ENCODE measurements at places on chromosomes 2 and 18.
A peak's percentile ranks its signal among the peaks of the same experiment; 100 is the strongest.

GRCh38 chr2:229713371-229714079 is 830 bp downstream of the DNER start:
- no peak for DNase-seq

GRCh38 chr2:120926463-120927264 is 191.0 kb downstream of the GLI2 start:
- no peak for DNase-seq

DNA sequence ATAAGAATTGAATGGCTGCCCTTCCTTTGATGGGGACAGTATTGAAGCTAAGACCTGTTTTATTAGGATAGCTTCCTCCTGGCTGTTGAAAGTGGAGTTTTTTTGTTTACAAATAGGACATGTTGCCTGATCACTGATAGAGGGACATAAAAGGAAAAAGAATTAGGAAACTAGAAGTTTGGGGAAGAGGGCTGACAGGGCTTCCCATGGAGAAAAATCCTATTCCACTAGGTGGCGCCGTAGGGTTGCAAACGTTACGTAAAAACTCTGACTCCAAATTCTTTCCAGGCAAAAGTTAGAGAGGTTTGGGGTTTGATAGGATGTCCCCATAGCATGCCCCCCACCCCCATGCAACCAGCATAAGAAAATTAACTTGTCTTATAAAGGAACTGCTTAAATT is 11.1 kb upstream of the RBFA start:
- no peak for DNase-seq

- no peak for DNase-seq
Observed at GRCh38 chr2:240663546-240664190, 19.0 kb downstream of the AQP12B start.

DNA sequence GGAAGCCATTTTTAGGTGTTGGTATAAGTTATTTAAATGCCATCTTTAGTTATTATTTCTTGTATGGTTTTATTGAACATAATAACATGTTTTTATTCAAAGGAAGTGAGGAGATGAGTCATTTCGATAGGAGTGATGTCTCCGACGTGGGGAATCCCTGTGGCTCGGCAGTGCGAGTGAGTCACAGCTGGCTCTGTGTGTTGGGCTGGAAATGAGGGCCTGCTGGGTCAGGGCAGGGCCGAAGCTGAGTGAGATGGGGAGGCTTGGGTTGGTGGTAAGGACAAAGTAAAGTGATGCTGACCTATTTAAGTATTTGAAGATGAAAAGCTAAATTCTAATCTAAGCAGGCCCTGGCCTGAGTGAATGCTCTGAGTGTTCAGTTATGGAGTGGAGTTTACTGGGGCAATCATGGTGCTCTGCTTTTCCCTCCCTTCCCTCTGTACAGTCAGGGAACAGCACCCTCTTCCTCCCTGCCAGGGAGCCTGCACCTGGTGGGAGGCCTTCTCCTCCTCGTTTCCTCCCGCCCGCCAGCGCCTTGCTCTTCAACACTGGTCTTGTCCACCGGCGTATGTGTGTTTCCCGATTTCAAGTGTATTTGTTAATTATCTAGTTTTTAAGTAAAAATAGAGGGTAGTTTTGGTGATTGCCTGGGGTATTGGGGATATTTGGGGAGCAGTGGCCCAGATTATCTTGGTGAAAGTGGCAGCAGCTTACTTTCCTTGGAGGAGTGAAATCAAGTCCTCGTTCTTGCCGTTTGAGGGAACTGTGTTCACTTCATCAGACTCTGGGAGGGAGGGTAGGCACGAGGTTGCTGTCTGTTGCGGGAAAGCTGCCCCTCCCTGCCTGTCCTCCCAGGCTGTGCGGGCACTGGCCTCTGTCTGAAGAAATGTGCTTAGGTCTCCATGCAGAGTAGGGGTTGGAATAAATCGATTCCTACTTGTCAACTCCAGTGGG is 157.0 kb downstream of the LDLRAD4 start:
- DNase-seq = peak; percentile 41

DNA sequence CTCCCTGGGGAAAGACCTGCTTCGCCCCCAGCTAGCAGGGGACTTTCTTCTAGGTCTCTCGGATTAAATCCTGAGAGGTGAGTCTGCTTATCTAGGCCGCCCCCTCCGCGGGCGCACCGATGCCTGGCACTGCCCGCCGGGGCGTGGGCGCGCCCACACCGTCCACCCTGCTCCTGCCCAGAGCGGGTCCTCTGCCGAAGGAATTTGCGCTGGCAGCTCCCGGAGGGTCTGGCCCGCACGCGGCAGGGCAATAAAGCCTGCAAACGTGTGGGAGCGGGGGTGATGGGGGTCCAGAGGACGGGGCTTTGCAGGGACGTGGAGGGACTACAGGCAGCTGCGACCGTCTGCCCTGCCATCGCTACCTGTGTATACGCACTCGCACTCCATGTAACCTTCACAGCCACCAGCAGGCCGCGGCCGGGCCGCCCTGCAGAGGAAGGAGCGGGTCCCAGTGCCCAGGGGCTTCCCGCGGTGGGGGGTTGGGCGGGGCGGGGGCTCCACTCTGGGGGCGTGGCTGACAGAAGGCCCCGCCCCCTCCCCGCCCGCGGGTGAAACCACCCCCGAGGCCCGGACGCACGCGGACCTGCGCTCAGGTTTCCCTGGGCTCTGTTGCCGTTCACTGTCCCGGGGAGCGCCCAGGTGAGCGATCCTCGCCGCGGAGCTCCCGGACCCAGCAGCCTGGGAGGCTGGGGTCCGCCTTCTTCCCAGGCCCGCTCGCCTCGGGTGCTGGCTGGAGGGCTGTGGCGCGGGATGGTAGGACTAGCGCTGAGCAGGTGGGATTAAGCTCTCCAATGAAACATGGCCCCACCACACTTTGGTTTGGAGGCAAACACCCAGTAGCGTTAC is 174.5 kb upstream of the HS6ST1 start:
- no peak for DNase-seq

DNA sequence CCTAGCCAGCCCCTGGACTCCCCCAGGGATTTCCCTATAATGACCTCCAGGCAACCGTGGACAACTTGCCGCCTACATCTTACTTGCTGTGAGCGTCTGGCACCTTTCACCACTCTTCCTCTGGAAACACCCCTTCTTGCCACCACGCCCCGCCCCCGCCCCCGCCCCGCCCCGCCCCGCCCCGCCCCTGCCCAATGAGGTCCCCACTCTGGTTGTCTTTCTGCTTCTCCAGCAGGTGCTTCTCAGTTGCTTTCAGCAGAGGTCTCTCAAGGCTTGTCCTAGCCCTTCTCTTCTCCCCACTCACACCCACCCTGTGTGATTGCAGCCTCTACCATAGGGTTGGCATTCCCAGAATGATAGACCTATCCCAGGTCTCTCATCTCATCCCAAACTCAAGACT is 214.5 kb downstream of the EN1 start:
- DNase-seq = no peak

DNA sequence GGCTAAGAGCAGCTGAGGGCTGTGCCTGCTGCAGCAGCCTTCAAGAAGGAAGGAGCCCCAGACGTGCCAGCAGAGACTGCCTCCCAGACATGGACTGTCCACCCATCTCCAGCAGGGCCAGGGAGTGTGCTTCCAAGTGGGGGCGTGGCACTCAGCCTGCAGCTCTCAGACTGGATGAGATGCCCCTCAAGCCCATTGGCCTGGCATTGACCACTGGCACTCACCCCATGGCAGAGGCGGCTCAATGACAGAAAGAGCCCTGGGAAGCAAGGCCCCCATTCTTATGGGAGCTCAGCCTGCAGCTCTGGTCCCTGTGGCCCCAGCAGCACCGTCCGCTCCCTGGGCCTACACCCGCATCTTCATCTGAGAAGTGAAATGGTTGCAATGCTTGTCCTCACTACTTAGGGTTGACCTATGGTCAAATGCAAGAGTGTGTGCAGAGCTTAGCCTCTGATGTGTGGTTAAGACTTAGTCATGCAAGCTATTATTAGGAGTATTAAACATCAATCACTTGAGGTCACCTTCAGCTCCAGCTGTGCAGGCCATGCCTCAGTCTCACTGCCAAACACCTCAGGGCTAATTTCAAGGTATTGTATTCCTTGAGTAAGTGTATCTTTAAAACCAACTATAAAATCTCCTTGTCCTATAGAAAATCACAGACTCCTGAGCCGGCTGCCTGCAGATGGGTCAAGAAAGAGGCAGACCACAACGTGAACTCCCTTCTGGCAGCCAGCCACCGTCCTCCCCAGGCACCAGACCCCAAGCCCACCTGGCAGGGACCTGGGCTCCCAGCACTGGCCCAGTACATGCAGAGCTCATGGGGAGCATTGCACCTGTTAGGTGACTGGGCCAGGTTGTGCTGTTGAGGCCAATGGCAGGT is 194.8 kb downstream of the NDUFA10 start:
- no peak for DNase-seq

Measured in forelimb muscle (tissue), 1 donor.